Activated CD4-positive, alpha-beta T cell treated with anti-CD3 and anti-CD28 coated beads, Interleukin-2, amount 10 ng/mL, durations not matched to agents 7 days and 5 days (primary cell): ENCODE measurements at places on chromosomes 7 and 10. TPM values are rescaled to one million over a fixed set of nuclear protein-coding genes. Genes with fewer than 3 reads are reported as not detected.

- no peak overlapping the region for H3K4me3 ChIP-seq
- no peak for DNase-seq
- no peaks in the 10 kb centered on the region for H3K36me3 ChIP-seq
Observed at GRCh38 chr7:50598460-50599343, 33.5 kb upstream of the DDC start.

GRCh38 chr7:89618274-89618673 is 536.0 kb upstream of the STEAP1 start:
- no peak for DNase-seq
- peaks cover 27% of the 10 kb centered on the region for H3K4me1 ChIP-seq
- no peak overlapping the region for H3K4me3 ChIP-seq
- peak overlapping the region; percentile 25 for H3K27ac ChIP-seq

CCDC172 gene
- total RNA-seq, result not detected

GRCh38 chr7:26553128-26553527 is 261.5 kb downstream of the SNX10 start:
- peaks cover 15% of the 10 kb centered on the region for H3K27me3 ChIP-seq

LLCFC1 gene
- not detected for total RNA-seq

DNA sequence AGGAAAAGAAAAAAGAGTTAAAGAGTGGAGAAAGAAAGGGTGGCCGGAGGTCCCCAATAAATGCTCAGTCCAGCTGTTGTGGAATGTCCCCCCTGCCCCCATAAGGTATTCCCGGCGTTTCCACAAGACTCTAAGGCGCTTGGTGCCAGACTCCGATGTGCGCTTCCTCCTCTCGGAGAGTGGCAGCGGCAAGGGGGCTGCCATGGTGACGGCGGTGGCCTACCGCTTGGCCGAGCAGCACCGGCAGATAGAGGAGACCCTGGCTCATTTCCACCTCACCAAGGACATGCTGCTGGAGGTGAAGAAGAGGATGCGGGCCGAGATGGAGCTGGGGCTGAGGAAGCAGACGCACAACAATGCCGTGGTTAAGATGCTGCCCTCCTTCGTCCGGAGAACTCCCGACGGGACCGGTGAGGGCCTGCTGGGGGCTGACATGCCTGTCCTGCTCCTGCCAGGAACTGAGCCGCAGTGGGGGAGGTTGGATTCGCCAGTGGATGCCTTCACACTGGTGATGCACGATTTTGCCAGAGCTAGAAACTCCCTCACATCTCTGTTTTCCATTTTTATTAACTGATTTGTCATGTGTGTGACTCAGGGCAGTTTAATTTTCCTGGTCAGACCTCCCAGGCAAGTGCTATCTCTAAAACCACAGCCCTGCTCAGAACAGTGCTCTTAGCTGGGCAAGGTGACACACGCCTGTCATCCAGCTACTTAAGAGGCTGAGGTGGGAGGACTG is 34.2 kb downstream of the TACR2 start:
- no peak overlapping the region for H3K4me3 ChIP-seq
- no peak for DNase-seq
- peaks cover 4% of the 10 kb centered on the region for H3K4me1 ChIP-seq
- H3K27me3 ChIP-seq, result no peaks in the 10 kb centered on the region

LIPJ gene
- not detected for total RNA-seq

DNA sequence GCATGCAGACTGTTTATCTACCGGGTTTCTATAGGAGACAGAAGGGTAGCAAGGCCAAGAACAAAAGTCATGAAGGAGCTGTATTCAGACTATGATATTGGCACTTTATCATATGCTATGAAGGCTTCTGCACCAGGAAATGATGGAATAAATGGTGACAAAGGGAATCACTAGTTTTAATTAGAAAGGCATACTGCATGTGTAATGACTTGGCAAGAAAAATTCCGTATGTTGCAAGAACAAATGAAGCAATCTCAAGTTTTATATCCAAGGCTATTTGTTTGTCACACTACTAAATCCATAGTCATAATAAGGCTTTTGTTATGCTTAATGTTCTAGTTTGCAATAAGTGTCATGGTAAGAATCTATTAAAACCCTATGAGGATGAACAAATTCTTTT is 230.9 kb downstream of the ZEB1 start:
- no peaks in the 10 kb centered on the region for H3K27me3 ChIP-seq
- no peaks in the 10 kb centered on the region for H3K4me1 ChIP-seq
- no peak overlapping the region for H3K27ac ChIP-seq
- DNase-seq, result no peak
- no peak overlapping the region for H3K4me3 ChIP-seq

GPR158 gene
- not detected for total RNA-seq

GRCh38 chr10:115657161-115657860 is 564.1 kb downstream of the ATRNL1 start:
- no peak for DNase-seq
- H3K27me3 ChIP-seq, result no peaks in the 10 kb centered on the region
- no peaks in the 10 kb centered on the region for H3K4me1 ChIP-seq
- no peaks in the 10 kb centered on the region for H3K36me3 ChIP-seq

- H3K27ac ChIP-seq, result no peak overlapping the region
- H3K36me3 ChIP-seq, result peaks cover 35% of the 10 kb centered on the region
- H3K4me1 ChIP-seq, result peaks cover 31% of the 10 kb centered on the region
- DNase-seq, result no peak
- no peak overlapping the region for H3K4me3 ChIP-seq
- no peaks in the 10 kb centered on the region for H3K27me3 ChIP-seq
Observed at GRCh38 chr7:6399351-6399750, 48.4 kb downstream of the DAGLB start.

- peak overlapping the region; percentile 96 for H3K27ac ChIP-seq
- H3K27me3 ChIP-seq, result no peaks in the 10 kb centered on the region
- DNase-seq, result peak; percentile 54
- H3K36me3 ChIP-seq, result peaks cover 30% of the 10 kb centered on the region
- H3K4me3 ChIP-seq, result peak overlapping the region; percentile 98
Observed at GRCh38 chr10:70405037-70405824, 1.3 kb downstream of the EIF4EBP2 start.

PITX3 gene
- not detected for total RNA-seq

GRCh38 chr10:108736111-108736510 is 1187.2 kb downstream of the XPNPEP1 start:
- H3K27ac ChIP-seq, result no peak overlapping the region
- no peaks in the 10 kb centered on the region for H3K4me1 ChIP-seq
- DNase-seq, result no peak
- H3K36me3 ChIP-seq, result no peaks in the 10 kb centered on the region

- no peak overlapping the region for H3K4me3 ChIP-seq
- peak overlapping the region; percentile 15 for H3K27ac ChIP-seq
- DNase-seq, result no peak
Observed at GRCh38 chr10:110421512-110422138, 76.1 kb upstream of the DUSP5 start.

TMEM176A gene
- not detected for total RNA-seq

DNA sequence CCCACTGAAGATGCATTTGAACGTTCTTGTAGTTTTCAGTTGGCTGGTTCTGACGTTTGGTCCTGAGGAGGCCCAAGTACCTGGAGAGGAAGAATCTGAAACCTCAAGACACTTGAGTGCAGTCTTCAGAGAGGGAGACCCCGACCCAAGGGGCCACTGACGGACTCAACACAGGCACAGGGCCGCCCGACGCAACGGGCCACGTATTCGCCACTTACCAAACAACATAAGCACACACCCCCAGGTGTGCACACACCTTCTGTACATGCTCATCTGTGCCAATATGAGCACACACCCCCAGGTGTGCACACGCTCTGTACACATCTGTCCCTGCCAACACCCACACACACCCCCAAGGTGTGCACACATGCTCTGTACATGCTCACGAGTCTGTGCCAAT is 68.5 kb downstream of the DIP2C start:
- DNase-seq, result no peak
- H3K27me3 ChIP-seq, result peaks cover 22% of the 10 kb centered on the region
- H3K27ac ChIP-seq, result no peak overlapping the region
- no peak overlapping the region for H3K4me3 ChIP-seq
- no peaks in the 10 kb centered on the region for H3K36me3 ChIP-seq

GRCh38 chr10:76192694-76193320 is 761.4 kb downstream of the LRMDA start:
- peaks cover 1% of the 10 kb centered on the region for H3K4me1 ChIP-seq
- no peaks in the 10 kb centered on the region for H3K36me3 ChIP-seq
- no peaks in the 10 kb centered on the region for H3K27me3 ChIP-seq
- no peak overlapping the region for H3K4me3 ChIP-seq
- no peak for DNase-seq
- H3K27ac ChIP-seq, result no peak overlapping the region

DNA sequence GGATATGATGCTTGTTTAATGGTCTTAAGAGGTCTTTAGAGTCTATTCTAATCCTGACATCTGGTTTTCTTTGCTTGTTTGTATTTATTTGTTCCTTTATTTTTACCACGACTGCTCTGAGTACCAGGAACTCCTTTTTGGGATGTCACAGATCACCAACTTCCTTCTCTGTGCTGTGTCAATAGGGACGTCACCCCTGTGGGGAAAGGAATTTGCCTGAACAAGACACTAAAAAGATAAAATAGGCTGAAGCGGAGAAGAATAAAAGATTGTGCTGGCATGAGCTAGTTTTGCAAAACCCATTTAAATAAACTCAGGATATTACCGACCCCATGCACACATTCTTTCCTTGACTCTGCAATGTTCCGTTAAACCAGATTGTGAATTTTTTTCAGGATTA is 27.7 kb downstream of the MGMT start:
- H3K4me3 ChIP-seq, result no peak overlapping the region
- H3K27me3 ChIP-seq, result no peaks in the 10 kb centered on the region

GRCh38 chr10:24897326-24897926 is 55.0 kb downstream of the PRTFDC1 start:
- no peak for DNase-seq
- peaks cover 46% of the 10 kb centered on the region for H3K4me1 ChIP-seq
- H3K27ac ChIP-seq, result no peak overlapping the region

DNA sequence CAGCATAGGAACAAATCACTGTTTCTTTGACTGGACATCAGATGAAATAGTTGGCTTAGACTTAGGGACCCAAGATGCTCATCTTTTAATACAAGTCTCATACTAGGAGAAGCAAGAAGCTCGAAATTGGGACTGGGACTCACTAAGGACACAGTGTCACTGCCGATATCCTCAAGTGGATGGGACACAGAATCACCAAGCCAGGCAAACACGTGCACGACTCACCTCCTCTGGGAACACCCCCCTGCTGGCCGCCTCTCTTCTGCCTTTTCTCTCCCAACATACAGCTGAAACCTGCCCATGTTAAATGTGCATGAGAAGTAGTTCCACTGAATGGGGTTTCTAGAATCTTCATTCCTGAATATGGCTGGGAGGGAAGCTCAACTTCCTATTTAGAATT is 106.6 kb upstream of the FAM204A start:
- H3K36me3 ChIP-seq, result no peaks in the 10 kb centered on the region
- H3K4me1 ChIP-seq, result no peaks in the 10 kb centered on the region
- no peak overlapping the region for H3K4me3 ChIP-seq
- H3K27me3 ChIP-seq, result peaks cover 30% of the 10 kb centered on the region
- DNase-seq, result no peak
- no peak overlapping the region for H3K27ac ChIP-seq

DNA sequence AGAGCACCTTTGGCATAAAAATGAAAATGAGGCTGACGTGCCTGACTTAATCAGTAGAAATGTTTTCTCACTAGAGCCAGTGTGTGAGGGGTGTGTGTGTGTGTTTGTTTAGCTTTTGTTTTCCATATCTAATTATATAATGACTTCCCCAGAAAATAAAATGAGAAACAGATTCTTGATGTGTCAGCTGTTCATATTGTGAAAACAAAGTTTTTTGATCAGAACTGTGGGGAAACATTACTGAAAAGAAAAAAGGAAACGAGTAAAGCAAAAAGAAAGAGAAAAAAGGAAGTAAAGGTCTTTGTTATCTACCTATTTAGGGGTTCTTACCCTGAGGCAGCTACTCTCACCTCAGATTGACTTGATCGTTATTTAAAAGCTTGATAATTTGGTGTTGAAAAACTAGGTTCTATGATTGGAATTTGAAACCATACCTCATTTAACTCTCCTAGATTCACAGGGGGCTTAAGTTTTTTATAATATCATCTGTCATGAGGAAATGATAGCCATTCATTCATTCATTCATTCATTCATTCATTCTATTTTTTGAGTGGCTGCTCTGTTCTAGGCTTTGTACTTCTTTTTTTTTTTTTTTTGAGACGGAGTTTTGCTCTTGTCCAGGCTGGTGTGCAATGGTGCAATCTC is 58.0 kb downstream of the CREM start:
- no peak overlapping the region for H3K4me3 ChIP-seq
- H3K4me1 ChIP-seq, result peaks cover 7% of the 10 kb centered on the region
- peak overlapping the region; percentile 9 for H3K27ac ChIP-seq
- DNase-seq, result no peak
- peaks cover 13% of the 10 kb centered on the region for H3K36me3 ChIP-seq
- no peaks in the 10 kb centered on the region for H3K27me3 ChIP-seq

DNA sequence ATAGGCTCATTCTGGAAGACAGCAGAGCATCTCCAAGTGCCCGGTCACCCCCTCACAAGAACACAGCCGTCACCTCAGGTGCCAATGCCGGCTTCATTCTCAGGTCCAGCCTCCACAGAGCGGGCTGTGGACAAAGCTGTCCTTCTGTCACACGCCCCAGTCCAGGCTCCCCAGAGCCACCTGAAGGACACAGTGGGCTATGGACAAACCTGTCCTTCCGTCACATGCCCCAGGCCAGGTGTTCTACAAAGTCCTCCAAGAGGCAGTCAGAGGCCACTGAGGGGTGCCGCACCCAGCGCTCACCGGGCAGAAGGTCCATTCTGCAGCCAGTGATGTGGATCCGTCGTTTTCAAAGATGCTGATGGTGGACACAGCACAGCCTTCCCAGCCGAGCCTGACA is 173.2 kb upstream of the PPP2R2D start:
- no peaks in the 10 kb centered on the region for H3K36me3 ChIP-seq
- H3K4me3 ChIP-seq, result no peak overlapping the region
- no peak for DNase-seq
- no peaks in the 10 kb centered on the region for H3K27me3 ChIP-seq
- no peaks in the 10 kb centered on the region for H3K4me1 ChIP-seq
